ENCODE measurements at places on chromosomes 16 and 17.

GRCh38 chr16:17318238-17318637, 152.5 kb downstream of the XYLT1 start:
- no peak for DNase-seq

GRCh38 chr17:3730881-3731429, 7.3 kb downstream of the HASPIN start:
- DNase-seq = no peak

DNA sequence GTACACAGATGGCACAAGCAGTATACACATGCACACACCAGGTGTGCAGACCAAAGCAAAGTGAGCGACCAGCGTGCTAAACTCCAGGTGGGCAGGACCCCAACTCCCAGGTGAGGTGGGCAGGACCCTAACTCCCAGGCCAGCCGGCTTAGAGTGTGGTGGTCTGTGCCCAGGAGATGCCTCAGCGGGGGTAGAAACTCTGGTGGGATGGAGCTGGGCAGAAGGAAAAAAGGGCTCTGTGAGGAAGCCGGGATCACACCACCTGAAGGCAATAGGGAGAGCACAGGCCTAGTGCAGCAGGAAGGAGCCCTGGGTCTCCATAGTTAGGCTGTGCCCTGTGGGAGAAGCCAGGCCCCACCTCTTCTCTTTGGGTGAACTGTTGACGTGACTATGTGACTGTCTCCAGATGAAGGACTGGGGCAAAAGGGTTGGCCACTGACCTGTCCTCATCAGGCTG, 1.6 kb upstream of the FOXJ1 start:
- DNase-seq = no peak

GRCh38 chr16:84732674-84733352, 33.0 kb downstream of the USP10 start:
- no peak for DNase-seq

GRCh38 chr17:72733619-72734282, 358.7 kb downstream of the SLC39A11 start:
- no peak for DNase-seq

- DNase-seq = no peak
These were observed 8.3 kb downstream of the HS3ST3B1 start for GRCh38 chr17:14308965-14309879.

DNA sequence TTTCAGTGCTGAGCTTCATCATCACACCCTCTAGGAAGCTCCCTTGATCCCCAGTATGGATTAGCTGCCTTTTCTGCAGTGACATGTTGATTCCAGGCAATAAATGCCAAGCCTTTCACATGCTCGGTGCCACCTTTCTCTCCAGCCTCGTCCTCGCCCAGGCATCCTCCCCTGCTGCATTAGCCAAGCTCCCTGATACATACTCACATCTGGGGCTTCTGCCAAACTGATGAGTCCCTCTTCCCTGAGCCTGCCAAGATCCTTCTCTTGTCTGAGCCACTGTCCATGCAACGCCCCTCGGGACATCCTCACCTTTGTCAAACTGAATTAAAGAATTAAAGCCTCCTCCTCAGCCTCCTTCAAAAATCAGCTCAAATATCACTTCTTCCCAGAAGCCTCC, 538.5 kb upstream of the CDH11 start:
- no peak for DNase-seq

GRCh38 chr17:39197380-39198185, at the start of gene CACNB1:
CACNB1 (minus strand) TSS chr17:39197669; CDS start chr17:39197495, 174 bp downstream.
- peak; percentile 44 for DNase-seq

DNA sequence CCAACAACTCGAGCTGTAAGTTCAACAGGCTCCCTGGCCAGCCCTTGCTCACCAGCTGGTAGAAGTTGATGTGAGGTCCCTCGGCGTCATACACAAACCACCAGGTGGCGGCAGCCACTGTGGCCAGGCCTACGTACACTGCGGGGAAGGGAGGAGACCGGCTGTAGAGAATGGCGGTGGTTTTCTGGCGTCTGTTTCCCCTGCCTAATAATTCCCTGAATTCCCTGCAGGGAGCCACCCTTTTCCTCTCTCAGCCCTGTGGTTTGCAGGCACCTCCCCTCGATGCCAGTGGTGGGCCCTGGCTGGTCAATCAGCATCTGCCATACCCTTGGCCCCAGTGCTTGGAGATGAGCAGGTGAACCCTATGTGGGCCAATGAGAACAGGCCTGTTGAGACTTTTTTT, 18.9 kb upstream of the P2RX1 start:
- DNase-seq = no peak

- no peak for DNase-seq
These were observed 22.5 kb downstream of the TIMM22 start for GRCh38 chr17:1019451-1019850.

DNA sequence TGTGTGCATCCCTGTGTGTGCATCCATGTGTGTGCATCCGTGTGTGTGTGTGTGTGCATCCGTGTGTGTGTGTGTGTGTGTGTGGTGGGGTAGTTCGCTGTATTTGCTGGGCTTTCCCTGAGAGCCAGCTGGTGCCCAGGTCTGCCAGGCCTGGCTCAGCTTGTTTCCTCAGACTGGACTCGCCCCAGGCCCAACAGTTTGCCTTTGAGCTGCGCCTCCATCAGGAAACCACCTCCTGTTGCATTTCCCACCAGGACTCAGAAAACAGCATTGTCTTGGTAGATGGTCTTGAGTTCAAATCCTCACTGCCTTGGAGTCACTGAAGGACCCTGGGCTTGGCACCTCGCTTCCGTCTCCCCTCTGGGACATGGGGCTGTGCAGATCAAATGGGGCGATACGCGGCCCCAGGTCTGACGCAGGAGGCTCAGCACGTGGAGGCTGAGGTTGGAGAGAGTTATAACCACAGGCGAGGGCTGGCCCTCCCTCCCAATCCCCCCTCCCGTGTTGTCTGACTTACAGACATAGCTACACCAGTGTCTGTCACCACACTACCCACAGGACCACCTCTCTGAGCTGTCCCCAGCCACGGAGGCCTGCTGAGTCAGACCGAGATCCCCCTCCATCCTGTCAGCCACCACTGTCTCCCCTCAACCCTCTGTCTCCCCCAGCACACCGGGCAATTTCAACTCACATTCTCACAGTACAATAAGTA, 4.7 kb downstream of the ITGAE start:
- no peak for DNase-seq

- no peak for DNase-seq
These were observed 161.4 kb upstream of the C16orf82 start for GRCh38 chr16:26905336-26905735.

DNA sequence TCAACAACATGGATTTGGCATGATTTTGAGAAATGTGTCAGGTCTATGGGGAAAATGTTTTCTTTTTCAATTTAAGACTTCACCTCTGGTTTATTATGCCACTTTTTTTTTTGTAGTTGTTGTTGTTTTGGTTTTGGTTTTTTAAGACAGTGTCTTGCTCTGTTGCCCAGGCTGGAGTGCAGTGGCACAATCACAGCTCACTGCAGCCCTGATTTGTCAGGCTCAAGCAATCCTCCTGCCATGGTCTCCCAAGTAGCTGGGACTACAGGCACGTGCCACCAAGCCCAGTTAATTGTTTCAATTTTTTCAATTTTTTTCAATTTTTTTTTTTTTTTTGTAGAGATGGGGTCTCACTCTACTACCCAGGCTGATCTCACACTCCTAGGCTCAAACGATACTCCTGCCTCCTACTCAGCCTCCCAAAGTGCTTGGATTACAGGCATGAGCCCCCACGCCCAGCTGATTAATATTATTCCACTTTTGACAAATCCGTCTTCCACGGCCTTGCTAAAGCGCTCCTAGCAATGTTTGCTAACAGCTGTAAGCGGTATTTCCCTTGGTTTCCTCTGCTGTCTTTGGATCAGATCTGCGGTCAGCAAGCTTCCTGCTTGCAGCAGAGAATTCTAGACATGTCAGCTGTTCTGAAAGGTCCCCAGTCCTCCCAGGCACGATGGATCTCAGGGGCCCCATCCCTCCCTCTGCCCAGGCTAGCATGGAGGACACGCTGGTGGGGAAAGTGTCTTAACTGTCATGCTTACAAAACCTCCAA, 7.0 kb upstream of the MILR1 start:
- DNase-seq = no peak

DNA sequence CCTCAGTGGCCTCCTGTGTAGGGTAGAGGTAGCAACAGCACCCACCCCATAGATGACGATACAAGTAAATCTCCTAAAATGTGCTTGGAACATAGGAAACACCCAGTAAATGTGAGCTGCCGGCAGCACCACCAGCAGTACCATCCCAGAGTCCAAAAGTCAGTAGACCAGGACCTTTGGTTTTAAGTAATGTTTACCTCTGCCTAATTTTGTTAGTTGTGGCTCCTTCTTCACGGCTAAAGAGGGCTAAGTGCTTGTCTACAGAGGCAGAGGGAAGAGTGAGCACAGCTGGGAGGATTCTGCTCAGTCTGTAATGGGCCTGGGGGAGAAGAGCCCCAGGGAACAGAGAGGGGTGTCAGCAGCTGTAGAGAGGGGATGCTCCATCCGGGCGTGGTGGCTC, 91.3 kb upstream of the FBXO47 start:
- DNase-seq = no peak

GRCh38 chr17:47325176-47325575, 1.4 kb downstream of the EFCAB13 start:
- no peak for DNase-seq

DNA sequence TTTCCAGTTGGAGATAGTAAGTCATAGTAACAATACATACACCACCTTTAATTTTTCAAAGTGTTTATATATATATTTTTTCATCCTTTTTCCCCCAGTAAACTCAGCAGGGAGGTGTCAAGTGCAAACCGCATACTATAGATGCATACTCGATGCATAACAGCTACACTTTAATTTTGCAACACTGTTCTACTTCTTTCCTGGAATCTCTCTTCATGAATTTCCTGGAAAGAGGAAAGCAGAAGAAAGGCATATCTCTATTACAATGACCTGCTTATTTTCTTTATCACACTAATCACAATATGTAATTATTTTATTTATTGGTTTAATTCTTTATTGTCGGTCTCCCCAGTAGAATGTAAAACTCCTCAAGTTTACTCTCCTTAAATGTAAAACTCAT, 140.0 kb downstream of the SNX11 start:
- no peak for DNase-seq

- DNase-seq = no peak
These were observed 19.2 kb upstream of the SSTR2 start for GRCh38 chr17:73145641-73146040.

- DNase-seq = no peak
These were observed 18.6 kb downstream of the RNF43 start for GRCh38 chr17:58398574-58399266.

DNA sequence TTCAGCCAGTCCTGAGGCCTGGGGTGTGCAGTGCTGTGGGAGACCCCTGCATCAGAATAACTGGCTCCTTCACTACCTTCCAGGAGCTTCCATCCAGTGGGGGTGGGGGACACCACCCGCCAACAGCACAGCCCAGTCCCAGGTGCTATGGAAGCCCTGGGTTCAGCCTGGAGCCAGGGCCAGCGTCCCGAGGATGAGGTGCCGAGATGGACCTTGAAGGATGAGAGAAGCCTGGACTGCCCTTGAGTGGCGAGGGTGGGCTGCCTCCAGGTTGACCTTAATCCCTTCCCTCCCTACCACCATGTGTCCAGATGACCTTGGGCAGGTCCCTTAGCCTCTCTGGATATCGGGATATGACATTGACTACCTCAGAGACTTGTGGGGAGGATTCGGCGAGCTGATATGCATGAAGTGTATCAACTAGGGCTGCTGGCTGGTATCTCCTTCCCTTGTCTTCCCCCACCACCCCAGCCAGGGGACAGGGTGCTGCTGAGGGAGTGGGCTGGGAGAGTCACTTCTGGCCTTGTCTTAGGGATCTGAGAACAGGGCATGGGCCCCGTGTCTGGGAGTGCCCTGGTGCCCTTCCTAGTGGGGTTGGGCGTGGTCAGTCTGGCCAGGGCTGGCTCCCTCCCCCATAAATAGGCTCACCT, 14.2 kb upstream of the LASP1NB start:
- peak; percentile 14 for DNase-seq

- DNase-seq = no peak
These were observed 20.3 kb downstream of the PARN start for GRCh38 chr16:14609716-14610115.

DNA sequence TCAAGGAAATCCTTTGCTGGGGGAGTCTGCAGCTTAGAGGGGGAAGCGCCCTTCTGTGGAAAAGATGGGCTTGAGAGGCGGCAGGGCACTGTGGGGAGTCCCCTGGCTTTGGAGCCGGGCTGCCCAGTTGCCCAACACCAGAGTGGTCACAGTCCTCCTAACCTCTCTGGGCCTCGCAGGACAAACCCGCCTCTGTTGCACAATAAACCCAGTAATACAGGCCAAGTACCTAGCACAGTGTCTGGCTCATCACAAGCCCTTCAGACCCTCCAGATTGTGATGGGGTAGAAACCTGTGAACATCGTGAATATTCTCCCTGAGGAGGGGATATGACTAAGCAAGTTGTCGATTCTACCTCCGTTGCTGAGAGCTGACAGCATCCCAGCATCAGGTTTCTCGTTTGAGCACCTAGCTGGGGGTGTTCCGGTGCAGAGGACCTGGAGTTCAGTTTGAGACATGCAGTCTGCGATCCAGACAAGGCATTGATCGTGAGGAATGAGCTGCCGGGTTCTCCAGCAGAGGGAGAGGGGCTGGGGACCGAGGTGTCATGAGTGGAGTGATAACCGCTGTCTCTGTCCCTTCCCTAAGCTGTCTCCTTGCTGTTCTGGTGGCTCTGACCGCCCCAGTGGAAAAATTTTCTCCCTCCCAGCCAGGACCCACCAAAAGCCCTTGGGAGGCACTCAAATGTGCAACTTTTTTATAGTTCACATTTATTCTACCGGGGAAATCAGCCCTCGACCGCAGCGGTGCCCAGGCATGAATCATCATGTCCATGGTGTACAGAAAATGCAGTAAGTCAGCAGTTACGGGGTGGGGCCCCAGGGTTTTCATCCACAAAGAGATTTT, 161.9 kb downstream of the WSCD1 start:
- no peak for DNase-seq
